ENCODE measurements at places on chromosomes 5 and 9.

DNA sequence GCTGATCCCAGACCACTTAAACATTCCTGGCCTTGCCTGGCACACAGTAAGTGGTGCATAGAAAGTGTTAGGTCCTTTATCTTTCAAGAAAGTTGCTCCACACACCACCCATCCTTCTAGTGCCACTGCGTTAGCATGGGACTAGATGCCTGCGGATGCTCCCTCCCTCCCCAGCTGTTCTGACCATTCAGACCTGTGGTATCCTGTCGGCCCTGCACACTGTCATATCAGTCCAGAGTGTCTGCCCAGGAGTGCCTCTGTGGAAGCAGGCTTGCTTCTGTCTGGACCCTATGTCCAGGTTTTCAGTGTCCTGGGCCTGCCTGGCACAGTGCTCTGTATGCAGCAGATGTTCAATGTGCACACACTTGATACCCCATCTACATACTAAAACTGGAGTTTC, 38.3 kb upstream of the SMU1 start:
- no peak for DNase-seq

DNA sequence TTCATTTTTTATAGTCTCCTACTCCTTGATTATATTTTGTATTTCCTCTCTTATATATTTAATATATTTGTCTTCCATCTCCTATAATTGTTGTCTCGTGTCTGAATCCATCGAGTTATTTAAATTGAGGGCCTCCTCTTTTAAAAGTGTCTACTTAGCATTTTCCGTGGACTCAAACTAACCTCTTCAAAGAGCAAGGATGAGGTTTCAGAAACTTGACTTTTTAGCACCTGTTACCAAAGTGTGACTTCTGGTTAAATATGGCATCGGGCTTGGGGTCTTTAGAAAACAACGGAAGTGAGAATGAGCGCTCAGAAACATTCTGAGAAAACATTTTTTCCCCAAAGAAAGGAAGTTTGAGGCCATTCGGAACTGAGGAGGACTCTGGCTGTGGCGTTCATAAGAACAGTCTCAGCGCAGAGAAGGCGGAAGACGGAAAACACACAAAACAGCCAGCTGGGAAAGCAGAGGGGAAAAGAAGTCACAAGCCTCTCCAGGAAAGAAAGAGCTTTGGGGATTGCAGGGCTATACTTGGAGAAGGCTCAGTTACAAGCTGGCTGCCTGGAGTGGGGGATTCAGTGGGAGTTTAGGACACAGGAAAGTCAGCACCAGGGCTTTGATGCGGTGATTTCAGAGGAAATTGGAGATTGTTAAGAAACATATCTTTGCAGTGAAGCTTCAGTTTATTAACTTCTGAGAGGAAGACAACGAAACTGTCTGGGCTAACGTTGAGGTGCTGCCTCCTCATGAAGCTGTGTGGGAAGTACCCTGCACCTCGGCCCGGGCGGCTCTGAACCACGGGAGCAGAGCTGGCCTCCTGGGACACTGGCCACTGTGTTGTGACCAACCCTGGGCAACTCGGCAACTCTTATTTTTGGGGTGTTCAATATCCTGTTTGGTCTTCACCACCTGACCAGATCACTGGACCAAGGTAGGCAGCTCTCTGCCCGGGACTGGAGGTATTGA, 25.1 kb upstream of the IRX2 start:
- DNase-seq = no peak

DNA sequence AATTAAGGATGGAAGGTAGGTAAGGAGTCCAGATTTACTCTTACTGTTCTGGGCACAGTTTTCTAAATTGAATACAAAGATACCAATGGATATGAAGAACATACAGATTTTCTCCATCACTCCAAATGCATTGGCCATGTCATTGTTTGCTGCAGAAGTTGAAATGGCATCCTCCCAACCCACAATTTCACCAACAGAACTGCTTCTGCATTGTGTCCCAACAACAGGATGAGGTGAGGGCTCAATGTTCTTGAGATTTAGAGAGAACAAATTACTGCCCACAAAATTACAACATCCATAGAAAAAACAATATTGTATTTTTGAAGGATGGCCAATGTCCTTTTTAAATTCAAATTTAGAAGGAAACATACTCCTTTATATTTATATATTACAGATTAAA, 88.9 kb downstream of the NUDT12 start:
- DNase-seq = no peak

DNA sequence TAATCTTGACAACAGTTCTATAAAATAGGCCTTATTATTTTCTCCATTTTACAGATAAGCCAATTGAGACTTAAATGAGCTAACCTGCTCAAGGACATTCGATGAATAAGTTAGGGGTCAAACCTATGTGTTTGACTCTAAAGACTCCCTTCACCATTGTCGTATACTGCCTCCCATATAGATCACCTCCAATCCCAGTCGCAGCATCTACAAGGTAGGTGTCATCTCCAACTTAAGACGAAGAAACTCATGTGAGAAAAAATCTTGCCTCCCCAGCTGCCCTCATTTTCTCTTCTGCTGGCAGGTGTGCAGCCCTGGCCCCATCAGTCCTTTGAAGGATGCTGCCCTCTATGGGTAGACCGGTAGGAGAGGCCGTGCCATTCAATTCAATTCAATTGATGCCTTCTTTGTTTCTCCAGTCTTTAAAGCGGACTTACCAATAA, 75.2 kb upstream of the SMARCA2 start:
- peak; percentile 12 for DNase-seq

- no peak for DNase-seq
Observed at GRCh38 chr9:99150451-99151171, 45.7 kb downstream of the TGFBR1 start.

DNA sequence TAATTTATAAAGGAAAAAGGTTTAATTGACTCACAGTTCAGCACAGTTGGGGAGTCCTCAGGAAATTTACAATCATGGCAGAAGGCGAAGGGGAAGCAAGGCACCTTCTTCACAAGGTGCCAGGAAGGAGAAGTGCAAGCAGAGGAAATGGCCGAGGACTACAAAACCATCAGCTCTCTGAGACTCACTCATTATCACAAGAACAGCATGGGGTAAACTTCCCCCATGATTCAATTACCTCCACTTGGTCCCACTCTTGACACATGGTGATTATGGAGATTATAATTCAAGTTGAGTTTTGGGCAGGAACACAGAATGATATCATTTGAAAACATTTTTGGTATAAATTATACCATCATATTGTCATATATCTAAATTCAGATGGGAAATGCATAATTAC, 934.7 kb downstream of the CDH12 start:
- no peak for DNase-seq

DNA sequence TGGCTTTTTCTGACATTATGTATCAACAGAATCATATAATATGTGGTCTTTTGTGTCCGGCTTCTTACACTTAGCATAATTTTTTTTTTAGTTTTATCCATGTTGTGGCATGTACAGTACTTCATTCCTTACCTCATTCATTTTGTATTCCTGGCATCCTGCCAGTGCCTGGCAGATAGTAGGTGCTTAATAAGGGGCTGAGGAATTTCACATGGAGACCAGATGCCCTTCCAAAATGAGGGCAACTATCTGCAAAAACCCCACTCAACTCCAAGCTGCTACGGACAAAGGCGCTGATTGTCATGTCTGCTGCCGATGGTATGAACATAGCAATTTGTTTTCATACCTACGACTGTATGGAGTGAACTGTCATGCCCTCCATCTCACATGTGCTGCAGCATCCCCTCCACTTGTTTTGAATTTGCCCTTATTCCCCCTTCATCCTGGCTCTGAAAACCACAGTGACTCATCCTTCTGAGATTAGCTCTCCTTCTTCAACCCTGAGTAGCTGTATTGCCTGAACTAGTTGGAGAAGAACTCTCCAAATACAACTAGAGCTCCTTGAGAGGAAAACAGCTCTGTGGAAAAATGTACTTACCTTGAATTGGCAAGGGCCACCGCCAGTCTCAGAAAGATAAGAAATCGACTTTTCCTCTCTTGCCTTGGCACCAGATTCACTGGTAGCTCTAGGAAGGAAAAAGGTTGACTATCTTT, 41.3 kb upstream of the FOXE1 start:
- DNase-seq = no peak

GRCh38 chr9:69276775-69277174, 48.2 kb upstream of the ENTREP1 start:
- DNase-seq = no peak

GRCh38 chr9:107875571-107875980, 386.0 kb upstream of the KLF4 start:
- no peak for DNase-seq

DNA sequence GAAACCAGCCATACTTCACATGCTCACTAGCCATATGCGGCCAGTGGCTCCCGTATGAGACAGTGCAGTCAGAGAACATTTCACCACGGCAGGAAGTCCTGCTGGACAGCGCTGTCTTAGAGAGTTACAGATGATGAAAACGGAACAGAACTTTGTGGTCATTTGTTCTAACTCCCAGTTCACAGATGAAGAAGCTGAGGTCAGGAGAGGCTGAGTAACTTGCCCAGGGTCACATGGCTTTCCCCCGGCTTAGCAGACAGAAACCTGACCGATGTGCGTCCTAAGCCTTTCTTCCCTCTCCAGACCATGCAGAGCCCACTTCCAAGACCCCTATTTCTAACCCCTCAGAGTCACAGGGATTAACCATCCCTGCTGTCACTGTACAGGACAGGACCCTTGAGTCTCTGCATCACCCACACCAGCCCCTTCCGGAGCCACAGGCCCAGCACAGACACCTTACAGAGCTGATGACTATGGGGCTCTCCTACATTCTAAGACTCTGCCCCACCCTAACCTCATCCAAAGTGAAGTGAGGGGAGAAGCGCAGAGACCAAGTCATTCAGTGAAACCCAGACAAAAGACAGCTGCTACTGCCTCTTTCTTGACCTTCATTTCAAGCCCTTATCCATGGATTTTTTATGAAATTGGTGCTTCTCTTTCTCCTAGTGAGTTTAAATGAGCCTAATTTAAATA, 86.9 kb downstream of the PTPN3 start:
- no peak for DNase-seq

GRCh38 chr5:31119938-31120641, 73.4 kb upstream of the CDH6 start:
- DNase-seq = peak; percentile 7

DNA sequence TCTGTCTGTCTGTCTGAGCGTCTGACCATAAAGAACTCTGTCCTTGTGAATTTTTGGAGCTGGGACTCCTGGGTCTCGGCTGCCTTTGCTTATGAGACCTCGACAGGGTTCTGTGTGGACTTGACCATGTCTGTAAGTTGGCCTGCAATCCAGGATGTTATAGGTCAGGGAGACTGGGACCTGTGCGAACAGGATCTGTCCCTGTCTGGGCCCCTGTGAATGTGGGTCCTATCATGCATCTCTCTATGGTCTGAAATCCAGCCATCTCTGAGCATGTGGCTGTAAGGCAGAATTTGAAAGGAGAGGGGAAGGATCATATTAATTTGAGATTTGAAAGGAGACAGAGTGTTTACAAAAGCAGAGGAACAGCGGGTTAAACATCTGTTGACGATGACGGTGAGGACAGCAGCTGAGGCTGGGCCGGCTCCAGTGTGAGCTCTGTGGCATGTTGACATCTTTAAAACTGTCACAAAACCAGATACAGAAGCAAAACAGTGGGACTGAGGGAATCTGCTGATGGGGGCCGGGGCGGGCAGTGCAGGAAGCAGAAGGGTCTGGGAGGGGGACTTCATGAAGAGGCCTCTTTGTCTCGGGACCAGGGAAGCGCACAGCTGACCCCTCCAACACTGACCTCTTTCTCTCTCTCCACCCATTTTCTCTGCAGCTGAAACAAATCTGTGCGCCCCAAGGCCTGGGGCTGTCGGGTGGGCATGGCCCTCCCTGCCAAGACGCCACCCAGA, 19.1 kb upstream of the MVB12B start:
- DNase-seq = no peak

- no peak for DNase-seq
Observed at GRCh38 chr9:105098370-105098769, 146.1 kb upstream of the SLC44A1 start.

- DNase-seq = no peak
Observed at GRCh38 chr5:4614088-4614487, 526.0 kb upstream of the ADAMTS16 start.

DNA sequence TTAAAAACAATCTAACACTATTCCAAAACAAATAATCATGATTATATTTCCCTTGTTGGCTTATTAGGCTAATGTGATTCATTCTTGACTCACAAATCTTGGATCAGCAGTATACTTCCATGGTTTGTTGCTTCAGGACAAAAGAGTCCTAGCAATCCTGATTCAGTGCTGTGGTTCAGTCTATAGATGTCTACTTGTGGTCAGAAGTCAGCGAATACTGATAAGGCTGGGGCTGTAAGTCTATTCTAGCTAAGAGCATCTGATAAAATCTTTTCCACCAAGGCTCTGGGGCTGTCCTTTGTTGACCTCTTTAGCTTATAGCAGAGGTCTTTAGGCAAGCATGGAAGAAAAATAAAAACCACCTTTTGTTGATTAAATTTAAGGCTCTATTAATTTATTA, 4.4 kb upstream of the SMIM3 start:
- DNase-seq = peak; percentile 77

DNA sequence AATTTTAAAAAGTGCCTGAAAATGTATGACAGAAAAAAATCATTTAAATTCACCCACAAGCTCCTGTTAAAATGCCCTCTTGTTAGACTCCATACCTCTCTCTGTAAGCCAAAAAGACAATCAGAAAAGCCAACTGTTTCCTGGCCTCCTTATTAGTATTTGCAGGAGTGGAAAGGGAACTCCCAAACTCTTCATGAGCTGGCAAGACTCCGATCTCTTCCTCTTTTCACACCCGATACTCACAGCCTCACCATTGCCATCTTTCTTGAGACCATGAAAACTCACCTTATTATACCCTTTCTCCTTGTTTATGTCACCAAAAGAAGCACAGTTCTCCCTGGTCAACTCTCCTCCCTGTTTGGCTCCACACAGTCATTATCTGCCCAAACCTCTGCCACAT, 197.8 kb downstream of the DMAC1 start:
- DNase-seq = no peak

DNA sequence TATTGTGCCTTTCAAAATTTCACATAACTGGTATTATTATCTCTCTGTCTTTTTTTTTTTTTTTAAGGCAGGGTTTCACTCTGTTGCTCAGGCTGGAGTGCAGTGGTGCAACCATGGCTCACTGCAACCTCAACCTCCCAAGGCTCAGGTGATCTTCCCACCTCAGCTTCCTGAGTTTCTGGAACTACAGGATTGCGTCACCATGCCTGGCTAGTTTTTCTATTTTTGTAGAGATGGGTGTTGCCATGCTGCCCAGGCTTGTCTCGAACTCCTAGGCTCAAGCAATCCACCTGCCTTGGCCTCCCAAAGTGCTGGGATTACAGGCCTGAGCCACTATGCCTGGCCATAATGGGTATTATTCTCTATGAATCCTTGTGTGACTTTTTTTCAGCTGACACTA, 402.3 kb upstream of the SMARCA2 start:
- DNase-seq = no peak

- DNase-seq = no peak
Observed at GRCh38 chr9:129778469-129778868, 24.5 kb upstream of the TOR1B start.

DNA sequence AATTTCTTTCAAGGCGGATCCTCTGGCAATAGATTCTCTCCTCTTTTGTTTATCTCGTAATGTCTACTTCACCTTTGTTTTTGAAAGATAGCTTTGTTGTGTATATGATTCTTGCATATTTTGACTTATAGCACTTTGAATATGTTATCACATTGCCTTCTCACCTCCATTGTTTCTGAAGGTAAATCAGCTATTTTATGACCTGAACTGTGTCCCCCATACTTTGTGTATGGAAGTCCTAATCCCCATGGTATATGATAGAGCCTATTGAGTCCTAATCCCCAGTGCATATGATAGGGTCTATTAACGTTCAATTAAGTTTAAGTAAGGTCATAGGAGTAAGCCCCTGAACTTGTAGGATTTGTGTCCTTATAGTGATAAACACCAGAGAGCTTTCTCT, 910.2 kb upstream of the NUDT12 start:
- DNase-seq = no peak
